ENCODE measurements at places on chromosomes 11 and 22. TPM values are rescaled to one million over a fixed set of nuclear protein-coding genes. Genes with fewer than 3 reads are reported as not detected.

Gene SCGB1D1
- total RNA-seq: not detected

Gene SMIM38
- total RNA-seq: not detected

DNA sequence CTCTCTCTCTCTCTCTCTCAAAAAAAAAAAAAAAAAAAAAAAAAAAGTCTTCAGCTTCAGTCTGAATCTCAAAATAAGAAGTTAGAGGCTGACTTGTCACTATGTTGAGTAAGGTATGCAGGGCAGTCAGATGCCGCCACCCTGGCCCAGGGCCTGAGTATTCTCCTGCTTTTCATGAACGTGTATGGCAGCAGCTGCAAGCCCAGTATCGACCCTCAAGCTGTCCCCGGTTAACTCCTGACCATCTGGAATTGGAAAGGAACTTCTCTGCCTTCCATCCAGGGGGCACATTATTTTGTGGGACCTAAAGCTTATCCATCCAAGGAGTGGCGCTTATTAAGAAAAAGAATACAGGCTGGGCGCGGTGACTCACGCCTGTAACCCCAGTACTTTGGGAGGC lies 11.4 kb downstream of the MRGPRD start:
- H3K27ac ChIP-seq: no peak overlapping the region
- H3K4me1 ChIP-seq: peaks cover 7% of the 10 kb centered on the region
- H3K4me3 ChIP-seq: no peak overlapping the region
- no peak for DNase-seq
- H3K36me3 ChIP-seq: no peaks in the 10 kb centered on the region

DNA sequence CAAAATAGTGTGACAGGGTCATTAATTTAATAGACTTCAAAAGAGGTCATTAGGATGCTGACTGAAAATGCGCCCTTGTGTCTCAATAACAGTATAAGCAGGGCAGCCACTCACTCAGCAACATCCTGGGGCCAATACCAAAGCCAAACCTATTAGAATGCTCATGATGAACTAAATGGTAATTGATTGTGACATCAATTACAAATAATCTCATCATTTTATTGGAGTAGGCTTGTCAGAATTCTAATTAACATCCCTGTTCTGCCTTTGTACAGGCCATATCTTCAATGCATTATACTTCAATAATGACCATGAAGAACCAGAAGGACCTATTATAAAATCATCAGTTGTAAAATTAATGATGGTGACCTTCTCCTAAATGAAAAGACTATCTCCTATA lies 64.2 kb downstream of the DNAJC24 start:
- no peak overlapping the region for H3K27ac ChIP-seq
- no peak overlapping the region for H3K4me3 ChIP-seq
- no peak for DNase-seq
- H3K36me3 ChIP-seq: no peaks in the 10 kb centered on the region
- H3K27me3 ChIP-seq: no peaks in the 10 kb centered on the region
- H3K4me1 ChIP-seq: no peaks in the 10 kb centered on the region

GRCh38 chr11:36240173-36240572 lies 49.1 kb downstream of the COMMD9 start:
- no peak for DNase-seq
- H3K4me1 ChIP-seq: no peaks in the 10 kb centered on the region
- no peaks in the 10 kb centered on the region for H3K27me3 ChIP-seq
- no peaks in the 10 kb centered on the region for H3K36me3 ChIP-seq
- H3K27ac ChIP-seq: no peak overlapping the region
